Esophagus mucosa (tissue), 1 donor: ENCODE measurements at places on chromosomes 3 and 15.

- ATAC-seq: peak; percentile 52
Measured at GRCh38 chr15:76059320-76060117, at the start of gene TMEM266. Gene TMEM266 (plus strand): TSS chr15:76059985. CDS start chr15:76134264, 74,279 bp downstream.

DNA sequence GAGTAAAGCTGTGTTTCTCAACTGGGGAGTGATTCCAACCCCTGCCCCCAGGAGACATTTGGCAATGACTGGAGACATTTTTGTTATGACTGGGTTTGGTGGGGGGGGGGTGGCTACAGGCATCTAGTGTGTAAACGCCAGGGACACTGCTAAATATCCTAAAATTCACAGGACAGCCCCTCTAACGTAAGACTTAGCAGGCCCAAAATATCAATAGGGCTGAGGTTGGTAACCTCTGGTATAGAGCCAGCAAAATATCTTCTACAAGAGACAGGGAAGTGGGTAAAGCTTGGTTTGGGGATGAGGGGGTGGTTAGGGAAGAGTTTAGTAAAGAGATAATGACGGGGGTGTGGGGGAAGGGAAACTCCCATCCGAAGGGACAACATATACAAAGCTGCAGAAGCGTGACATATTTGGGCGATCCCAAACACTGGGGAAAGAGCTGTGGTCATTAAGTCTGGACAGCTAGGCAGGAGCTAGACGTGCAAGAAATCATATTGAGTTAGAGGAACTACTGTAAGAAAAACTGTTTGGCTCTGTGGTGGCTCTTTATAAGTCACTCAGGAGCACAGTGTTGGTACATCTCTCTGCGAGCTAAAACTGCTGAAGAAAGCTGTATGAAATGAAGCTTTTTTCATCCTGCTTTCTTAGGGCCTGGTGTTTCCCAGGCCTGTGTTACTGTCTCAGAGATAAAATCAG is 697 bp upstream of the TRIM69 start:
- ATAC-seq: peak; percentile 44

DNA sequence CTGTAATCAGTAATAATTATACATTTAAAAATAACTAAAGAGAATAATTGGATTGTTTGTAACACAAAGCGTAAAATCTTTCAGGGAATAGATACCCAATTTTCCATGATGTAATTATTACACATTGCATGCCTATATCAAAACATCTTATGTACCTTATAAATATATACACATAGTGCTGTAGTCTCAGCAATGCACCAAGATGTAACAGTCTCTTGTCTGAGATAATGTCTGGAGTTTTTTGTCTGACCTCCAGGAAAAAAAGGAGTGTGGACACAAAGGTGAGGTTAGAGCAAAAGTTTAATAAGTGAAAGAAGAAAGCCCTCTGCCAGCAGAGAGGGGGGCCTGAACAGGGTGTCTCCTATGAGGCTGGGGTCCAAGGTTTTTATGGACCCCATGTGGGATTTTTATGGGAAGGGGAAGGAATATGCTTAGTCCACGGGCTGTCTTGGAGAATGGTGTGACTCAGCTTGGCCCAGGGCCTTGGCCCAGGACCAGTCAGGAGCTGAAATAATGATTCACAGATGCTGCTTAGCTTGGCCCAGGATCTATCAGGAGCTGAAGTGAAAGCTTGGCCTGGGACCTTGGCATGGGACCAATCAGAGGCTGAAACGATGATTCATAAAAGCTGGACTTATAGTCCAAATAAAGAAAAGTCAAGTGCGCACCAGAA is 545.0 kb downstream of the ZPLD1 start:
- peak; percentile 35 for ATAC-seq

GRCh38 chr3:128073185-128073725 is 21.0 kb downstream of the SEC61A1 start:
- ATAC-seq: no peak

- no peak for ATAC-seq
Measured at GRCh38 chr15:85879334-85880163, 84.8 kb upstream of the KLHL25 start.

DNA sequence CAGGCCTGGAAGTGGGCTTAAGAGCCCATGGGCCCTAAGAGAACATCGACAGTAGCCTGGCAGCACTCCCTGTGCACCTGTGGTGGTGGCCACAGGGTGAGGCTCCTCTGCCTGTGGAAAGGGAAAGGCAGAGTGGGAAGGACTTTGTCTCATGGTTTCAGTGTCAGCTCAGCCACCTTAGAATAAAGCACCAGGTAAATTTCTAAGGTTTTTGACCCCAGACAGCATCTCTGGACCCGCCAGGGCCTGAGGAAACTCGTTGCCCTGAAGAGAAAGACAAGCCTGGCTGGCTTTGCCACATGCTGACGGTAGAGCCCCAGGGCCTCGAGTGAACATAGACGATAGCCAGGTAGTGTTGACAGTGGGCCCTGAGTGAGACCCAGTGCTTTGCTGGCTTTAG is 22.1 kb downstream of the GOLGA6A start:
- no peak for ATAC-seq

GRCh38 chr3:81580355-81580754 is 181.1 kb downstream of the GBE1 start:
- no peak for ATAC-seq

DNA sequence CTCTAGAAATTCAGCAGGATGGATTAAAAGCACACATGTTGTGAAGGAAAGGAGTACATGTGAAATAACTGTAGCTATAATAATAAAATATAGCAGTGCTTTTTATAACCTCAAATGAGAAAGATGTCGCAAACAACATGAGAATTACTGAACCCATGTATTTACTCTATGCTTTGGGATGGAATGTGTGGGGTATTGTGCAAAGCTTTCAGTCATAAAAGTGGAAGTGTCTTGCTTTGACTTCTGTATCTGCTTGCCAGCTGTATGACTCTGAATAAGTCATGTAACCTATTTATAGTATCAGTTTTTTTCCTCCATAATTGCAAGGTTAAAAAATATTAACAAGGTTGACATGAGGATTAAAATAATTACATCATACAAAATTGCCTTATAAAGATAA is 519.3 kb upstream of the CADM2 start:
- ATAC-seq: no peak

DNA sequence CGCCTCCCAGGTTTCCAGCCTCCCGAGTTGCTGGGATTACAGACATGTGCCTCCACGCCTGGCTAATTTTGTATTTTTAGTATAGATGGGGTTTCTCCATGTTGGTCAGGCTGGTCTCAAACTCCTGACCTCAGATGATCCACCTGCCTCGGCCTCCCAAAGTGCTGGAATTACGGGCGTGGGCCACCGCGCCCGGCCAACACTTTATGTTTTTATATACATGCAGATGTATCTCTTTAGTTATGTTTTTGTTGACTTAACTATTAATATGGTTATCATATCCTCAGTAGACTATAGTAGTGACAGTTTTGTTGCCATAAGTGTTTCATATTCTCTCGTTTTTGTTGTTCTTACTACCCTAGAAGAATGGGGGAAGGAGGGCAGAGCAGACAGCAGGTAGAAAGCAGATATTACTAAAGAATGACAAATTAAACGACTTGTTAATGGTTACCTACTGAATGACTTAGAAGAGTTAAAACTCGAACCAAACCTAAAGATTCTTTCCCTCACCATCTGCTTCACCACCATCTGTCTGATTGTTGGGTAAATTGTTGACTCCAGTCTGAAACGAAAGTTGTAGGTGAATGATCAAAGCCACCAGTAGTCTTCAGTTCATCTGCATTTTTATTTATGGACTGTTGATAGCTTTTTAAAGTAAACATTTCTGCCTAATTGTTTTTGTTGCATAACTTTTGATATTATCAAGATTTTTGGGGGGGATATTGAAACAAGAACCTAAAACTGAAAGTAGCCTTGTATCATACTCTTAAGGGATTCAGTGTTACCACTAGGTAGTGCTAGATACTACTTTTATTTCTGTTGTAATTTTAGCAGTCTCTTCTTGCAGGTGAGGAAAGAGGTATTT is 89.3 kb downstream of the RASA2 start:
- no peak for ATAC-seq

DNA sequence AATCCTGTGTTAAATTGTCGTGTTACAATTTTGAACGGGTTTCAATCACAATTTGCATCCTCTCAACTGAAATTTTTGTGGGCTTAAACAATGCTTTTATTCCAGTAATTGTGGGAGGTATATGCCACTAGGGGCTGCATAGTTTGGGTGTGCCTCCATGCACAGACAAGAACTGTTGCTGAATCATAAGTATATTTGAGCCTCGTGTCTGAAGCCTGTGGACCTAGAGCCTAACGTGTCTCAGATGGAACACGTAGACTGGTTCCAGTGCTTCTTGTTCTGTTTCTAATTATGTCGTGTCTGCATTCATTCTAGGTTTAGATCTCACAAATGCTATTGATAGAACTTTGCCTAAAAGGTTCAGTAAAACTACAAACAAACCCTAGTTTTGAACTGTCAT is 363.4 kb downstream of the RBMS3 start:
- ATAC-seq: no peak

DNA sequence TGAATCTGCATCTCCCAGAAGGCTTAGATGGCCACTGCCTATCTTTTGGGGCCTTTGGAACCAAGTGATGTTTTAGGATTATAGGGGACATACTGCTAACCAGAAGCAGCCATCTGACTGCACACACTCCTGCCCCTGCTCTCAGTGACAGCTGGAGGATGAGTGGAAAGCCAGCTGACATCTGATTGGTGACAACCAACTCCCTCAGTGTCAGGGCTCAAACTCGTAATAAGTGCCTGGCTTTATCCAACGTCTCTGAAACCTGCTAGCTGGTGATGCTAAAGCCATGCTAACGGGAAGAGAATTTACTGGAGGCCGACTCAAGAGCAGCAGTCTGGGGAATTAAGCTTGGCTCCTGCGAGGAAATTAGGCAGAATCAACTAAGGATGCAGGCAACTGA is 35.1 kb downstream of the KY start:
- no peak for ATAC-seq

GRCh38 chr15:66780973-66781718 is 79.1 kb downstream of the SMAD6 start:
- ATAC-seq: no peak

GRCh38 chr3:196835086-196835485 is 32.6 kb upstream of the SENP5 start:
- ATAC-seq: no peak

- ATAC-seq: peak; percentile 89
Measured at GRCh38 chr3:39180546-39181346, 11.6 kb downstream of the XIRP1 start.

DNA sequence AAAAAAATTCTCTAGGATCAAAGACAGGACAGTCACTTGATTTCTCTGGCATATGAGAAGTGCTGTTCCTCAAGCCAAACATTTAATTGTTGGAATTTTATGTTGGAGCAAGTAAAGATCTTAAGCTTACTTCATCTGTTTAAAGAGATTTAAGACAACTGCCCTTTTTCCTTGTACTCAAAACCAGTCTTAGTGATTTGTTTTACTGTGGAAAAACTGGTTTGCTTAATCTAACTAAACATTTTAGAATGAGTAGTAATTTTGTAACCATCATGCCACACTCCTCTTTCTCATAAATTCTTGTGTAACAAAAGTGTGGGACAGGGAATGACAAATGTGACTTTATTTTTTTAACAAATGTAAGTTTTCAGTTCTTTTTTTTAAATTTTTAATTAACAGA is 18.4 kb downstream of the PRKCI start:
- ATAC-seq: peak; percentile 80

DNA sequence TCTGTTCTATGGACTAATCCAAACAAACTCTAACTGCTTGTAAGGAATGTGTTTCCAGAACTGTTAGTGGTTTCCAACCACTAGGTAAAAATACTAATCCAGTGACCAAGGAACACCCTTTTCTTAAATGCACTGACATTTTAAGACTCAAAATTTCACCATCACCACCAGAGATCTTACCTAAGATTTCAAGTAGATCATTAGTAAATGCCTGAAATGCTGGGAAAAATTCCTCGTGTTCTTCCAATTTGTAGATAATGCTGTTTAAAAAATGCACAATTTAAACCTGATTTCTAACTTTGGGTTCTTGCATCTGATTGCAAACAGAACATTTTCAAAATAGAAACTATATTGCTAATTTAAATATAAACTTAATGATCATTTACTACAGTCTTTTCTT is 63.4 kb downstream of the ESYT3 start:
- no peak for ATAC-seq

DNA sequence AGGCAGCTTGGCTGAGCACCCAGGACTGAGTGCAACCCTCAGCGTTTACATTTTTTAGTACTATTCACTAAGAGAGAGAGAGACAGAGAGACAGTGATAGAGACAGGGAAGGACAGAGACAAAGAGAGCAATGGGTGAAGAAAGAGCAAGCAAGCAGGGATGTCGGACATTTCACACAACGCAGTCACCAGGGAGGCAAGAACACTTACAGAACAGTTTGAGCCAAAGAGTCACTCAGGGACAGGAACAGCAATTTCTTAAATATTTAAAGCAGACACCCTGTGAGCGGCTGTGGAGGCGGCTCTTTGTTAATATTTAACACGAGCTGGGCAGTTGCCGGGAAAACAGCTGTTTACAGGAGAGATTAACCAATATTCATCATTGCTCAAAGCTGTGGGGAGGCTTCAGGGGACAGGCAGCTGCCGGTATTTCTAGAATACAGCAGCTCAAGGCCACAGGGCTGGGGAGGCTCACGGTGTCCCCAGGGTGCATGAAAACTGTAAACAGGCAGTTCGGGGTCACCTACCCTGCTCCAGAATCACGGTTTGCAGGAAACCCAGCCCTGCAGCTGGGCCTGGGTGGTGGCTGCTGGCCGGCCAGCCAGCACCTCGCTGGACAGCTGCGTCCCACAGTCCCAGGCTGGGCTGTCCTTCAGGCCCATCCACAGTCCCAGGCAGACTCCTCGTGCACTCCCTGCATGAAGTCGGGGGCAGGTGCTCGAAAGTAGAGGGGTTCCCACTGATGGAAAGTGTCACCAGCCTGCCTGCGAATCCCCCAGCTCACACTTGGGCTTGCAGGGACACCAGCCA is 38.8 kb upstream of the PCSK6 start:
- peak; percentile 13 for ATAC-seq

GRCh38 chr15:49926740-49927139 is 192.3 kb downstream of the ATP8B4 start:
- no peak for ATAC-seq

DNA sequence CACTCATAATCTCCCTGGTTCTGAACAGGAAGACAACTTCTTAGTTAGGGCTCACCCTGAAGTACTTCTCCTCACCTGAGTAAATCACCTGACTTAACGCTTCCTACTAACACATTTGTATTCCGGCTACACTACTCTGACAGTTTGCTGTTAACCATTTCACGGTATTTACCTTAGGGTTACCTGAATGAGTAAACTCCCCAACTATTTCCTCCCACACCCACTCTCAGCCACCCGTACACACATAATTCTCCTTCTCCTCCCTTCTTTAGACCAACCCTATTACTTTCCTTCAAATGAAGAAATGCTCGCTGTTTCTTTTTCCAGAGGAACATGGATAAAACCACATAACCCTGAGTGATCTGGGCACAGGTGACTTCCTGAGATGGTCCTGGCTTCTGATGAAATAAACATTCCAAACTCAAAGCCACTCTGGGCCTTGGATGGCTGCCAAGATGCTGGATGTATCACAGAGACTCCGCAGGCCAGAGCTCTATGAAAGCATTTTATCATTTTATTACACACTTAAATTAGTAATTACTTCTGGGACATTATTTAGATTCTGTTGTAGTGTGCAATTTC is 183.6 kb upstream of the ATP11B start:
- ATAC-seq: peak; percentile 100
